Upper lobe of left lung (tissue), 6 donors: ENCODE measurements at places on chromosomes 1 and 21.
A peak's percentile ranks its signal among the peaks of the same experiment; 100 is the strongest.

DNA sequence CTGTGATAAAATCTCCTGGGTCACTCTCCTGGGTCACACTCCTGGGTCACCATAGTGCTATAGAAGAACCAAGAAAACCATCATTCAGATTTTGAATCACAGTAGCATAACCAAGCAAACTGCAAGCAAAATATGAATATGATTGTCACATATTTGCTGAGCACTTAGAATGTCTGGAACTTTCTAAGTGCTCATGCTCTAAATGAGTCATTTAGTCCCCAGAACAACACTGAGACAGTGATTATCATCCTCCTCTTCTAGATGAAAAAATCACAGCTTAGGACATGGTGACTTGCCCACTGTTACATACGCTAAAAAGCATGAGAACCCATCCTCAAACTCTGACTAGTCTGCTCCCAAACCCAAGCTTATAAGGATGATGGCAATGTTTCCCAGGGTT, 39.5 kb upstream of the DDAH1 start:
- no peak for DNase-seq

GRCh38 chr1:229325401-229325800, 17.4 kb downstream of the CCSAP start:
- no peak for DNase-seq

GRCh38 chr1:29113413-29114117, 10.1 kb downstream of the TMEM200B start:
- no peak for DNase-seq

GRCh38 chr1:118488787-118489186, 303.8 kb upstream of the SPAG17 start:
- no peak for DNase-seq

DNA sequence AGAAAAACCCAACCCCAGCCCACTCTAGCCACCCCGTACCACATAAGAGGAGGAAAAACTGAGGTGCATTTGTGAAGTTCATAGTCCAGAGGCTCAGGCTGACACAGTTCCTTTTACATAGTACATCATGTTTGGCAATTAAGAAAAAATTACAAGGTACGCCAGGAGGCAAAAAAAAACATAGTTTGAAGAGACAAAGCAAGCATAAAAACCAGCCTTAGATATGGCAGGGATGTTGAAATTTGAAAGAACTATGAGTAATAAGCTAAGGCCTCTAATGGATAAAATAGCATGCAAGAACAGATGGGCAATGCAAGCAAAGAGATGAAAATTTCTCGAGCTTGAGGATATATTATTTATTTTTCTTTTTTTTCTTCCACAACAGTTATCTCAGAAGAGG, 31.9 kb downstream of the MIXL1 start:
- no peak for DNase-seq

GRCh38 chr1:77543822-77544448, 138.5 kb downstream of the ZZZ3 start:
- DNase-seq = no peak

DNA sequence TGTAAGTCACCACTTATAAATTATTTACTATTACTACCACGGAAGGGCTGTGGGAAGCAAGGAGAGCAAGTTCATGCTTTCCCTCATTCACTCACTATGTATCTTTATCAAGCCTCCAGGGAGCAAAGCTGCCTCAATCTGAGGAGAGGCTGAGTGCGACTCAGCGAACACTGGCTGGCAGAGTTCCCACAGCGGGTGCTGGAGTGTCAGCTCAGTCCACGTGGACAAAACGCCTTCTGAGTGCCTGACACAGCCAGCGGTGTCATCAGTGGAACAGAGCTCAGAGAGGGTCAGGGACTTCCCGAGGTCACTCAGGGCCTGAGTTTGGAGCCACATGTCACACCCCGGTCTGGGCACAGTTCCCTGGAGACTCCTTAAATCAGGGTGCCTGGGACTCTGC, 16.9 kb downstream of the MATN1 start:
- DNase-seq = no peak

GRCh38 chr1:7334475-7335035, 436.5 kb upstream of the VAMP3 start:
- peak; percentile 1 for DNase-seq

DNA sequence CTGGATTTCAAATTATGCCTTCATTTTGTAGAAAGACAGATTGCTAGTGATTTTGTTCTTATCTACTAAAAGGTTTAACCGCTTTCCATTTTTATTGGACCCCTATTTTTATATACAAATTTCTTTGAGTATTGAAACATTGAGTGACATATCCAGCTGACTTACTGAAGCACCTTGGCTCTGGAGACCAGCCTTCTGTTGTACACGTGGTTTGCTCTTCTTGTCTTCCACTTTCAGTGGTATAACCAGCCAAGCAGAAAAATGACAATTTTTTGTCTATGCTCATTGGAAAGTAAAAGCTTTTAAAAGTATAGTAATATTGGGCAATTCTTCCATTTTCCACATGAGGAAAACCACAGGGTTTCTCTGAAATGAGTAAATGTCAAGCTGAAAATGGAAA, 4.4 kb downstream of the F13B start:
- DNase-seq = no peak

DNA sequence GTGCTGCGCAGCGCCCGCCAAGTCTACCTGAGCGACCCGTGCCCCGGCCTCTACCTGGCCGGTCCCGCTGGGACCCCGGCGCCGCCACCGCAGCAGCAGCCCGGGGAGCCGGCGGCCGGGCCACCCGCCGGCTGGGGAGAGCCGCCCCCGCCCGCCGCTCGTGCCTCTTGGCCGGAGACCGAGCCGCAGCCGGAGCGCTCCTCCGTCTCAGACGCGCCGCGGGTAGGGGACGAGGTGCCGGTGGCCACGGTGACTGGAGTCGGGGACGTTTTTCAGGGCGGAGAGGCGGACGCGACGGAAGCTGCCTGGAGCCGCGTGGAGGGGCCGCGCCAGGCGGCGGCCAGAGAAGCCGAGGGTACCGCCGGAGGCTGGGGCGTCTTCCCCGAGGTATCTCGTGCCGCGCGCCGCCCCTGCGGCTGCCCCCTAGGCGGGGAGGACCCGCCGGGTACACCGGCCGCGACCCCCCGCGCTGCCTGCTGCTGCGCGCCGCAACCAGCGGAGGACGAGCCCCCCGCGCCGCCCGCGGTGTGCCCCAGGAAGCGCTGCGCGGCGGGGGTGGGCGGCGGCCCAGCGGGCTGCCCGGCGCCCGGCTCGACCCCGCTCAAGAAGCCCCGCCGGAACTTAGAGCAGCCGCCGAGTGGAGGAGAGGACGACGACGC, 646 bp downstream of the IER5 start:
- DNase-seq = no peak

DNA sequence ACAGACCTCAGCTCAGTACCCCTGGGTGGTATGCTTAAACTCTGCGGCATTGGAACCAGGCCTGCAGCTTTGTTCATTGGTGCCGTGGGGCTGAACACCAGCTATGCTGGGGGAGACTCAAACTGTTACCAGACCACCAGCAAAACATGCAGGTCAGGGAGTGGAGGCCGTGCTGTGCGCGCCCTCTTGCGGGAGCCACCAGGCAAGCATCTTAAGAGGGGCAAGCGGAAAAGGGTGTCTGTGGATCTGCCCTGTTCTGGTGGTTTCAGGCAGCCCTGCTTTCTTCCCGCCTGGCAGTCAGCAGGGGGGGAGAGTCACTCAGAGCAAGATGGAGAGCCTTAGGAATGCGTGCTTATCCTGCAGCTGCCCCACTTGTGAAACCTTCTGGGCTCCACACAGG, 276.9 kb upstream of the ZRANB2 start:
- peak; percentile 32 for DNase-seq

GRCh38 chr1:95497566-95497965, 263.6 kb downstream of the RWDD3 start:
- no peak for DNase-seq

DNA sequence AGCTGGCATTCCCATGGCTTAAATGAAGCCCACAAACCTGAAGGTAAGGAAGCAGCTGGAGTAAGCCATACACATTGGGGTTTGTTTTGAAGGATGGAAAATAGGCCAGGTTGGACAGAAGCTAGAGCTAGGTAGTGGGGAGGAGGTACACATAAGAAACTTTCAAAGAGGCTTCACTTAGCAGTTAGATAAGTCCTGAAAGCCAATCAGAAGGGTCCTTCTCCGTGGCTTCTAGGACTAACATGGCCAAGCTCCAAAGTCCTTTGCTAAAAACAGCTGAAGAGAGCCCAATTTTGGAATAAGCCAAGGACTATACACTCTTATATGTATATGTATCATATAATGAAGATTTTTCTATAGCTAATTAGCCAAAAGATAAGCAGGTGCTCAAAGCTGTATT, 1.8 kb downstream of the EYA3 start:
- DNase-seq = no peak

DNA sequence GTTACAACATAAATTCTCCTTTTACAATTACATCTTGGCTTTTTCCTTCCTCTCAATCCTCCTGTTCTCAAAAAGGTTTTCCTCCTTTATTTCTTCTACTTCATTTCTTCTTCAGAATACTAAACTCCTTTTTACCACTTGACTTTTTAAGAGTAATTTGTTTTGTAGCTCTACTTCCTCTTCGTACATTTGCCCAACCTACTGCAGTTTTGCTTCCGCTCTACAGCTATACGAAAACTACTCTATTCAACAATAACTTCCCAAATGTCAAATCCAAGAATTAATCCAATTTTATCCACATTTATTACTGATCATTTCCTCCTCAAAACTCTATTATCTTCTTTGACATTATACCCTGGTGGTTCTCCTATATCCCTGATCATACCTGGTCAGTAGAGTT, 3.4 kb downstream of the GDAP2 start:
- DNase-seq = no peak

- DNase-seq = no peak
These were observed 136.6 kb downstream of the GRIK1 start for GRCh38 chr21:29803191-29803590.

- no peak for DNase-seq
These were observed 13.6 kb downstream of the STYXL2 start for GRCh38 chr1:167107456-167107855.

GRCh38 chr1:35085421-35085820, 6.2 kb downstream of the ZMYM1 start:
- no peak for DNase-seq

DNA sequence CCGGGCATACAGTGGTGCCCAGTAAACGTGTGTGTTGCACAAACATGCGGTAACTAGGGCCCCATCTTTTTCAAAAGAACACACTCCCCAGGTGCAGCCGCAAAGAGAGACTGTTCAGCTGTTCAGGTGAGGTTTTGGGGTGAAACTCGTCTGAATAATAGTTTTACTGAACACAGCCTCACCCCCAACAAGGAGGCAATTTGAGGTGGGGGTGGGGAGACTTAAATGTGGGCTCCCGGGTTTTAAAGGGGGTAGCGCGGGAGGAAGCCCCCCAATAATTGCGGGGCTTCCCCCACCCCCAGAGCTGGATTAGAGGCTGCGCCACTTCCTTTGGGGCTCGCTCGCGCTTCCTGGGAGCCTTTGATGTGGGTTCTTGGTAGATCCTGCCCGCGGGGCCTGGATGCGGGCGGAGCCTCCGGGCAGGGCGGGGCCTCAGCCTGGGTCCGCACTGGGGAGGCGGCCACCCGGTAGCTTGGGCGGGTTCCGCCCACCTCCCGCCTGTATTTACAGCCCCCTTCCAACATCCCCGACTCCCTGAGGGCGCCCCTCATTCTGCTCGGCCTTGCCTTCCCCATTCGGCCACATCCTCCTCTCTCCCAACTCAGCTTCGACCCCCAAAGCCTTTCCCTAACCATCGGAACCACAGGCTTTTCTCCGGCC, 6.4 kb upstream of the EPHA2 start:
- peak; percentile 88 for DNase-seq

DNA sequence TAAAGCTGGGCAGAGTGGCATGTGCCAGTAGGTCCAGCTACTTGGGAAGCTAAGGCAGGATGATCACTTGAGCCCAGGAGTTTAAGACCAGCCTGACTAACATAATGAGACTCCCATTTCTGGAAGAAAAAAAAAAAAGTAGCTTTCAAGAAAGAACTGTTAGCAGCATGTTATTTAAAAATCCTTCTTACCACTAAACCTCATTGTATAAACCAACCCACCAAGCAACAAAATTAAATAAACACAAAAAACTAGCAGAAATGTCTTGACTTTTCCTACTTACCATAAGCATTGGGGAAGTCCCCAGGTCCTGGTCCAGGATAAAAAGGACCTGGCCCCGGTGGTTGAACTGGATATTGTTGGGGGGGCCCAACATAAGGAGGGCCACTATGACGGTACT, 192.9 kb upstream of the HP1BP3 start:
- no peak for DNase-seq

DNA sequence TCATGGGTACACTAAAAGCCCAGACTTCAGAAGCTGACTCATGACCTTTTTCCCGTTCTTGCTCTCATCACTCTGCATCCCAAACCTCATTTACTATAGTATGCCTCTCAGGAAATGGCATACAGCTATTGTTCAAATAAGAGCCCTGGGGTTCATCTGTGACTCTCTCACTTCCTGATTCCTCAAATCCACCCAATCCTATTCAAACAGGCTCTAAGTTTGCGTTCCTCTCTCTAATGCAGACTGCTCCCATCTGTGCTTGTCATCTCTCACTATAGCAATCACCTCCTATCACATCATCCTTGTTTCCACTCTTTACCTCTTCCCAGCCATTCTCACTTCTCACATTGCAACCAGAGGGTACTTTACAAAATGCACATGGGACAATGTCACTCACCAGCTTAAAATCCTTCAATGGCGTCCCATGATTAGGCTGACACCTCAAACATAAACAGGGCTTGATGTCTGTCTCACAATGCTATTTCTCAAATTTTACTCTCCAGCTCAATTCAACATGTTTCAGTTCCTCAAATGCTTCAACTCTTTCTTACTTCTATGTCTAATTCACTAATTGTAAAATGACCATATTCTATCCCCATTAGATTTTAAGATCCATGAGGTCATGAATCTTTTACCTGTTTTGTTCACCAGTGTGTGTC, 408.4 kb downstream of the NTNG1 start:
- no peak for DNase-seq

- DNase-seq = no peak
These were observed 355.9 kb upstream of the ADGRL4 start for GRCh38 chr1:79362470-79362869.

DNA sequence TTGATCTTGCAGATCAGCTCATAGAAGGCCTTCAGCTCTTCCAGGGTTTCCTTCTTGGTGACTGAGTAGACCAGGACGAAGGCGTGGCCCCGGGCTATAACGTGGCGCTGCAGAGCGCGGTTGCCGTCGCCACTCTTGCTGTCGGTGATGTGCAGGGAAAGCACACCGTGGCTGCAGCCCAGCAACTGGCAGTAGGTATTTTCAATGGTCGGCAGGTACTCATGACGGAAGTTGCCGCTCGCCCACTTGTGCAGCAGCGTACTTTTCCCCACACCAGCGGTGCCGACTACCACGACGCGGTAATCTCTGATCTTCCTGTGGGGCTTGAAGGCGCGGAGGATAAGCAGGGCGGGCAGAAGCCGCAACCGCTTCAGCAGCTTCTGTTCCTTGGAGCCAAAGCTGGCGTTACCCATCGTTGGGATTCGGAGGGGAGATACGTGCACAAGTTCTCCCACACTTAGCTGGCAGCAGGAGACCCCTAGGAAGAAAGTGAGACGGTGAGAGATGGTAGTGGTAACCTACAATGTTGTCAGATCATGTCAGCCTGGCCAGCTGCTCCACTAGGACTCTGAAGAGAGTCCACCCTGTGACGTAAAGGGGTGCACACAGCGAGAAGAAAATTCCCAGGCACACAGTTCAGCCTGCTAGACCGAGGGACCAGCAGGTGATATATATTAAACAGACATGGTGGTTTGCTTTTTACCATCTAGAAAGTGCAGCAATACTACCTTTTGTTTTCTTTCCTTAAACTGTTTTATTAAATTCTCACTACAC, 3.4 kb downstream of the DIRAS3 start:
- DNase-seq = no peak
